ENCODE measurements at places on chromosomes 2 and 18. TPM values are rescaled to one million over a fixed set of nuclear protein-coding genes. Genes with fewer than 3 reads are reported as not detected.

The ABCA12 gene
- total RNA-seq, result under 0.01 TPM

The TTN gene
- total RNA-seq, result under 0.01 TPM

The TWIST2 gene
- 63.5 TPM for total RNA-seq

The SPATA3 gene
- total RNA-seq, result not detected

The PXDN gene
- 509 TPM for total RNA-seq

The RAX gene
- total RNA-seq, result not detected

The TNFRSF11A gene
- total RNA-seq, result under 0.01 TPM

The RNF125 gene
- total RNA-seq, result 0.65 TPM

The FAM136A gene
- total RNA-seq, result 26.1 TPM

The EVA1A gene
- 50.7 TPM for total RNA-seq

The ACTG2 gene
- 3.5 TPM for total RNA-seq

The SUMO1 gene
- 115 TPM for total RNA-seq

The HOXD13 gene
- total RNA-seq, result not detected

The SNX17 gene
- 138 TPM for total RNA-seq

The PECR gene
- 4.6 TPM for total RNA-seq

The SIX3 gene
- total RNA-seq, result not detected

The HDLBP gene
- total RNA-seq, result 500 TPM

The POTEF gene
- total RNA-seq, result not detected

The MPP4 gene
- total RNA-seq, result not detected
